ENCODE measurements at places on chromosomes 13 and 19.

DNA sequence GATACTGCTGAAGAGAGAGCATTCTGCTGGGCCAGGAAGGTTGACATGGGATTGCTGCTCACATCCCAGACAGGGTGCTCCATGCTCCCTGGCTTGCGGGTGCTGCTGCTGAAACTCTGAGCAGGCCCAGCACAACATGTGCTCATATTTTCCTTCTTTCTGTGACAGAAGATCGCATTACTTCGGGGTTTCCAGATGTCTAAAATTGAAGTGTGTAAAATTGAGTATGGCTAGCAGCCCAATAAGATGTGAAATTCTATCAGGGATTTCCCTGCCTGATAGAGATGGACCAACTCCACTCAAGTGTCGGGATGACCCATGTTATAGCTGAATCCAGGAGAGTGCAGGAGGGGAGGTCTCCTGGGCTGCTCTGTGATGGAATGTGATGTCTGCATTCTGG lies 55.6 kb upstream of the KL start:
- DNase-seq, result no peak

DNA sequence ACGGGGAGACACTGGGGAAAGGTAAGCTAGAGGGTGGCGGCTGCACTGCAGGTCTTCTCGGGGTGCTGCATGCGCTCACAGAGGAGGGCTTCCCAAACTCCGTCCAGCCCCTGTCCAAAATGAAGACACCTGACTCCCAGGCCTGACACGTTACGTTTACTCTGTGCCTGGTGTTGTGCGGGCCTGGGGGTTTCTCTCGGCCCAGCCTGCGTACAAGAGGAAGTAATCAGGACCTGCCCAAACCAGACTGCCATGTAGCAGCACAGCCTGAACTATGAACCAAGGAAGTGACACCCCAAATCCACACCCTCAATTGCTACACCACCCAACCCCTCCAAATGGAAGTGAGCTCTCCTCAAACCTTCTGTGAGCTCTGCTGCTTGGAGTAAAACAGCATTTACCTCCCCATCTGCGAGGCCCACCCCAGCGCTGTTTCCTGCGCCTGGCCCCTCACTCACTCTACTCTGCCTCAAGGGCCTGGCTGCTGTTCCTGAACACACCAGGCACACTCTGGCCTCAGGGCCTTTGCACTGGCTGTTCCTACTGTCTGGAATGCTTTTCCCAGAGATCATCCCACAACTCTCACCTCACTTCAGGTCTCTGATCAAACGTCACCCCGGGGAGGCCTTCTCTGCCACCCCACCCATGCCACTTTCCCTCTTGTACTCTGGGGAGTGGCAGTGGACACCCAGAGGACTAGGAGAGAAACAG lies 3.0 kb downstream of the HSPBP1 start:
- DNase-seq, result no peak

GRCh38 chr19:1511318-1512317 lies 1.2 kb downstream of the ADAMTSL5 start:
- no peak for DNase-seq

GRCh38 chr19:38135150-38135998 lies 88.6 kb downstream of the DPF1 start:
- no peak for DNase-seq

- DNase-seq, result no peak
Measured at GRCh38 chr13:99288089-99288488, 19.1 kb downstream of the GPR183 start.

- DNase-seq, result no peak
Measured at GRCh38 chr19:29606420-29606747, 301 bp downstream of the POP4 start.

- peak; percentile 74 for DNase-seq
Measured at GRCh38 chr19:13849991-13850909, 26.7 kb upstream of the NANOS3 start.

GRCh38 chr13:102846261-102847015 lies 606 bp downstream of the ERCC5 start:
- DNase-seq, result peak; percentile 40

GRCh38 chr19:21158523-21159135 lies 16.8 kb downstream of the ZNF431 start:
- peak; percentile 29 for DNase-seq

GRCh38 chr19:16017138-16017490 lies 59.2 kb upstream of the TPM4 start:
- no peak for DNase-seq

- no peak for DNase-seq
Measured at GRCh38 chr19:41783612-41784011, 12.8 kb upstream of the CEACAM3 start.
